Fibroblast of skin of left quadriceps (primary cell): ENCODE measurements at places on chromosomes 12 and 14.

DNA sequence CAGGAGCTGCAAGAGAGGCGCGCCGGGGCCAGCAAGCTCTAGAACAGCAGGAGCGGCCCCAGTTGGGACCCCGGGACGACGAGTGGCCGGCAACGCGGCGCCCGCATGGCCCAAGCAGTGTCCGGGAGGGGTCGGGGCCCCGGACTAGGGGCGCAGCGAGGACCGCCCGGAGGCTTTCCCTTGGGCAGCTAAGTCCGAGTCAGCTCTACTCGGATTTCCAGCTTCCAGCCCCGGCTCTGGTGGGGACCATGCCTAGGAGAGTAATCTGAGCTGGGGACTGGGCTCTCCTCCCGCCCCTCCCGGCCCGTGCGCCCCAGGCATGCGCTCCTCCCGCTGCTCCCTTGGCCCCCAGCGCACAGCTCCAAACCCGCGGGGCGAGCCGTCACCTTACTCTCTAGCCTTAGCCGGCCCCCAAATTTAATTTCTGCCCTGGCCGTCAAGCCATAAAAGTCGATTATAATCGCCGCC lies 41.6 kb upstream of the CAPRIN2 start:
- DNase-seq = no peak

DNA sequence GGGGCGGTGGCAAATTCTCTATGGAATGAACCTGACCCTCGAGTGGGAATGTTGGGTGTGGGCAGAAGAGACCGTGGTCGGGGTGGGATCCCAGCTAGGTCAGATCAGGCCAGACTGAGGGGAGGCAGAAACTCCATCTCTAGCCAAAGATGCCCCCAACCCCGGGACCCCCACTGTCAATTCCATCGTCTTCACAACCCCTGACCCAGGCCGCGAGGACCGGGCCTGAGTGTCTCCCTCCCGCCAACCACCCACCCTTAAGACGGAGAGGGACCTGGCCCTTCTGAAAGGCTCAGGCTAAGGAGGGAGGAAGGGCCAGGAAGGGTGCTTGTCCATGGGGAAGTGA lies 760 bp downstream of the PLEKHD1 start:
- no peak for DNase-seq

GRCh38 chr12:83027021-83027723 lies 340.5 kb downstream of the TMTC2 start:
- no peak for DNase-seq

DNA sequence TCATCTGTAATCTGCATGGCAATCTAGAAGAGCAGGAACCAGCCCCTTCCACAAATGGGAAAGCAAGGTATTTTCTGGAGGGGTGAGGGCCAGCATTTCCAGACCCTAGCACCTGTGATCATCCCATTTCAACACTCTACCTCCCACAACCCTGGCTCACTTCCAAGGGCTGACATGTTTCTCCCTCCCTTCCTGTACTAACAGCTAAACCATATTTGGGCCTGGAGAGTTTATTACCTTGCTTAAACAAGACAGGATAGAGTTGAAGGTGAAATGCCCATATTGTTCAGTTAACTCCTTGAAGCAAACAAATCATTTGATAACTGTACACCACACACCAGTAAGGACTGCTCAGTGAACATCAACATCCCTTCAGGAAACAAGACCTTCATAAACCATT lies 158.4 kb downstream of the PPM1H start:
- no peak for DNase-seq

GRCh38 chr12:66514581-66514980 lies 164.3 kb downstream of the GRIP1 start:
- DNase-seq = peak; percentile 41

- DNase-seq = no peak
These were observed 50.5 kb upstream of the TMED10 start for GRCh38 chr14:75226755-75227544.

GRCh38 chr12:106299202-106299774 lies 3.2 kb upstream of the TCP11L2 start:
- no peak for DNase-seq

- DNase-seq = no peak
These were observed 57.0 kb upstream of the KRR1 start for GRCh38 chr12:75568393-75568792.

GRCh38 chr12:109304485-109304884 lies 4.6 kb downstream of the FOXN4 start:
- no peak for DNase-seq

- no peak for DNase-seq
These were observed 323.7 kb downstream of the TMEM121 start for GRCh38 chr14:105849933-105850626.

DNA sequence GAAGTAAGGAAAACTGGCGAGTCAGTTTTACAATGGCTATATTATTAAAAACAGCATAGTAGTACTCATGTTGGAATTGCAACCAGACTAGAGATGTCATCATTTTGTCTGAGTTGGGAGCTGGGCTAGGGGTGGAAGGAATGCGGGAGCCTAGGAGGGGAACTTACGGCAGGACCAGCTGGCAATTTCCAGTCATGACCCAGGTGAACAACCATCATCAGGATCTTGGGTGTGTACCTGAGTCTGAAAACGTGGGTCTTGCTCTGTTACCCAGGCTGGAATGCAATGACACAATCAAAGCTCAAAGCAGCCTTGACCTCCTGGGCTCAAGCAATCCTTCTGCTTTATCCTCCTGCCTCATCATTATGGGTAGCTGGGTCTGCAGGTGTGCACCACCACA lies 50.9 kb downstream of the ALG10B start:
- DNase-seq = no peak

DNA sequence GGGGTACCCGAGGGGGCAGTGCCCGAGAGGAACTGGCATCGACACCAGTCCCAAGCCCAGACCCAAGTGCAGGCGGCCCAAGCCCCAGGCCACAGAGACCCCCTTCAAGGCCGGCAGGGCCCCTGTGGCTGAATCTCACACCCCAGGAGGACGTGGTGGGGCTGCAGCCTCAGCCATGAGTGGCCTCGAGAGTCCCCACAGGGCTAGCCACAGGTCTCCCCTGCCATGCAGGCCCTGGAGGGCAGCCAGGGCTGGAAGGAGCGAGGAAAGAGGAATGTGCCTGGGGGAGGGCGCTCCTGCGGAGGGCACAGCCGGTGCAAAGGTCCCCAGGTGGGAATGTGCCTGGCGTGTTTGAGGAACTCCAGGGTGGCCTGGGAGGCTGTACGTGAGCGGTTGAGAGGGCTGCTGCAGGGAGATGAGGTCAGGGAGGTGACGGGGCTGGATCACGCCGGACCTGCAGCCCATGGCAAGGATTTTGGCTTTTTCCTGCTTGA lies 86.1 kb downstream of the NCOR2 start:
- no peak for DNase-seq

GRCh38 chr12:132429946-132430643 lies 59.9 kb upstream of the FBRSL1 start:
- DNase-seq = no peak

- DNase-seq = no peak
These were observed 11.9 kb downstream of the TTC9 start for GRCh38 chr14:70653662-70654061.

DNA sequence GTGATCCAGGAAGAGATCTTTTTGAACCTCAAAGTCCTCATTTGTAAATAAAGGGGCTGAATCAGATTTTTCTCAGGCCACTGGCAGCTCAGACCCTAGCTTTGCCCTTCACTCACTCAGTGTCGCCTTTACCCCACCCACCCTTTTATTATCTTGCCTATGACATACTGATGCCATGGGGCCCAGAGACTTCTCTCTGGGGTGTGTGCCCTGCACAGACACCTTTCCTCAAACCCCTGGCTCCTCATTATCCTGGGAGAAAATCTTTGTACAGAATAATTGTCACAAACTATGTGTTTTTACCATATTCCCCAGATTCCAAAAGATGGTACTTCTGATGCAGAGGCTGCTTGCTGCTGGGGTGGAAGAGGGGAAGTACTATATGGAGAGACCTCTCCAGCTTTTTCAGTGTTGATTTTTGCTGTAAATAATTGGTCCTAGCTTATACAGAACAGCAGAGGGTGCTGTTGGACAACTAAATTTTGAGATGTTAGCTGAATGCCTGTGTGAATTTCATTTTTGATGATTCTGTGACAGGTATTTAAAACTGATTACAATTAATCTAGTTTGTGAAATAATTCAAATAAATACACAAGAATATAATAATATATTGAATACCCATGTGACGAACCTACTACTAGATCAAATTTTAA lies 53.9 kb upstream of the DCD start:
- DNase-seq = peak; percentile 10

- peak; percentile 4 for DNase-seq
These were observed 18.5 kb upstream of the PMCH start for GRCh38 chr12:102215992-102216691.

- no peak for DNase-seq
These were observed 35.6 kb downstream of the GCH1 start for GRCh38 chr14:54867011-54867410.

GRCh38 chr12:76804435-76804976 lies 40.6 kb downstream of the ZDHHC17 start:
- no peak for DNase-seq

DNA sequence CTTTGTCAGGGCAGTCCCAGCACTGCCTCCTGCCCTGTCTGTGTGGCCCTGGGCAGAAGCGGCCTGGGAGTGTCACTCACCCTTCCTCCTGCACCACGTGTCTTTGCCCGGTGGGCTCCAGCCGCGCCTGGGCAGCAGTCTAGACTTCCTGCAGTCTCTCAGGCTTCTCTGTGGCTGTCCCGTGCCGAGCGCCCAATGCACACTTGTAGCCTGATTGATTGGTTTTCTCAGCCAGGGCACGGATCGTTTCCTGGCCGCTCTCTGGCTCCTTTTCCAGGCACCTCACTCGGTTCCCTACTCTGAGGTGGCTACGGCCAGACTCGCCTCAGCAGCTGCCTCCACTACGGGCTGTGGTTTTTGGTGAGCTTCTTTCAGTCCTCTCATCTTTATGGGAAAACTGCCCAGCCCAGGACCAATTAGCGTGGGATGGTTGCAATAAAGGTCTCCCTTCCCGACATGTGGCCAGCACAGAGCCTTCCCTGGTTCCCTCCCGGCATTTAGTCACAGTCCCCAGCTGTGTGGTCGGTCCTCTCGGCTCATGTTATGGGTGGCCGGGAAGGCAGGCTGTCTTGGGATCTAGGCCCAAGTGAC lies 133.1 kb downstream of the CACNA1C start:
- DNase-seq = no peak

- no peak for DNase-seq
These were observed 22.5 kb upstream of the GALNT9 start for GRCh38 chr12:132351751-132352495.

DNA sequence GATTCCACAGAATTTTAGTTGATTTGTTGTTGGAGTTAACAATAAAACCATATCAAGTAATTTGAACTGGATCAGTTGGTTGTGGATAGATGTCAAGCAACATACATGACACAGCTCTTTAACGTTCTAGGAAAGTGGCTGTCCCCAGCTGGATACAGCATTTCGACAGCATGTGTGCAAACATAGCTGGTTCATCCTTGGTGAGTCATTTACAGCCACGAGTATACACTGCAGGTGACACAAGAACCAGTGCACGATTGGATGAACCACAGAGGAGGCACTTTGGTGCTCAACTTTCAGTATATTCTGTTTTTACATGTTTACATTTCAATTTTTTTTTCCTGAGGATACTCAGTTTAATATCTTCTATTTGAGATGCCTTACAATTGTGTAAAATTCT lies 242.4 kb downstream of the TMEM117 start:
- no peak for DNase-seq

- DNase-seq = no peak
These were observed 457.6 kb upstream of the RGS6 start for GRCh38 chr14:71474301-71475265.

DNA sequence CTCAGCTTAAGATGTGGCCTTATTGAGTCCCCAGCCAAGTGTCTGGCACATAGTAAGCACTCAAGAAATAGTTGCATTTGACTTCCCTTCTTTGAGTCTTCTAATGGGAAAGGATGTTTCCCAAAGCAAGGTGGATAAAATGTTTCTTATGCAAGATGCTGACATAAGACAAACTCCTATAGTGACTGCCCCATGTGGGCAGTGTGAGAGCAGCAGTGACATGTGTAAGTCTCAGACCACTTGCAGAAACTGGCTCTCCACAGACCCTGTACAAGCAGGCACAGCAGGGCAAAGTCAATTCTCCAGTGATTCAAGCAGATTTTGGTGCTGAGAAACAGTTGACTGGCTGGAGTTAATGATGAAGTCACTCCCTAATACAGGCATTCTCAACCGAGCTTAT lies 255.3 kb downstream of the ANO2 start:
- DNase-seq = no peak

GRCh38 chr14:58662018-58662417 lies 24.3 kb downstream of the DACT1 start:
- DNase-seq = no peak

DNA sequence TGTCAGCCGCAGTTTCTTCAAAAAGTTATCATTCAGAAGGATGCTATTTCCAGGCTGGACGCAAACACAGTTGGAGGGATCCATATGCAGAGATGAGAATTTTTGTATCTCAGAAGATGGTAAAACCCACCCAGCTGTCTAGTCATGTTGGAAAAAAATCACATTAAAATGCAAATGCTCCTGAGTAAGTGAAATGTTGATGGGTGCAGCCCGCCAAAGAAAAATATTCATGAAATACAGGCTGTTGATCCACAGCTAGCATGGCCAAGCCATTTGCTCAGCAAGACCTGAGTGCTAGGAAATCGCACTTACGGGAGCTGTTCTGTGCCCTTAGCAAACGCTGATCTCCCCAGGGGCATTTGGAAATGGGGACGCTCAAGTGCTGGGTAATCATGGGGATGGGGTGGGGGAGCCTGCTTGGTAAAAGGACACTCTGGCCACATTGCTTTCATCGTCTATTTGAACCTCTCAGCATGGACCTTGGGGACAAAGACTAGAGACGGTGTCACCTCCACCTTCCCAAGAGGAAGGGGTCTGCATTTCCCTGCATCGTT lies 25.7 kb downstream of the TUNAR start:
- no peak for DNase-seq

DNA sequence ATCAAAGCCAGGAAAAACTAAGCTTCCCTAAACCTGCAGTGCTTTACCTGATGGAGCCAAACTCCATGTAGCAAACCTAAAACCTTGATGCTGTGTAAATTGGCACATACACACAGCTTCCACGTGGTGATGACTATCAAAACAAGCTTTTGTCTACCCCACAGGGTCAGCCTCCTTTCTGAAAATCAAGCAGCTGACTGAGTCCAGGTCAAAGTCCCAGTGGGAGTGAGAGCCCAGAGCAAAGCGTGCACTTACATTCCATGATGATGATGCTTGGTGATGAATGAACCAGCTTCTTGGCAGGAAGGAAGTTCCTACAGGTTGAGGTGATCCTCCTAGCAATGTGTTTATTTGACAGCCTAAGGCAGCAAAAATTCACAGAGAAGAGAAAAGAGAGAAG lies 630.0 kb upstream of the TBX3 start:
- peak; percentile 38 for DNase-seq

GRCh38 chr14:92414690-92415445 lies 91.9 kb downstream of the SLC24A4 start:
- no peak for DNase-seq

DNA sequence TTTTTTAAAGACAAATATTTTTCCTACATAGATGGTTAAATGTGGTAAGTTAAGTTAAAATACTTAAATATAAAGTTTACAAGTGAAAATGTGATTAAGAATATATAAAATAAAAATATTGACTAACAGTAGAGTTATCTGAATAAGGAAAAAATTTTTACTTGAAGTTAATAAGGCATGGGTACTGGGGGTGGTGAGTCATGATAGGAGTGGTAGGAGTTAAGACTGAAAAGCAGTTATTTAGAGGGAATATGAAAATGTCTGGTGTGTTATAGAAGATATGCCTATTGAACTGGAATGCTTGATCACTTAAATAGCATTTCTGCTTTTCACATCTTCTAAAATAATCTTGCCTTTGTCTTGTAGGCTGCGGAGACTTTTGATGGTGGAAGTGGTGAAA lies 68.7 kb downstream of the CCDC91 start:
- DNase-seq = no peak
